ENCODE measurements at places on chromosomes 7 and 10. TPM values are rescaled to one million over a fixed set of nuclear protein-coding genes. Genes with fewer than 3 reads are reported as not detected.

GBX1 gene
- total RNA-seq: not detected

LRRC17 gene
- total RNA-seq: 0.18 TPM

HOXA3 gene
- total RNA-seq: not detected

CDK14 gene
- total RNA-seq: 0.18 TPM

PTF1A gene
- not detected for total RNA-seq

GPR15LG gene
- total RNA-seq: not detected

DLX6 gene
- total RNA-seq: not detected

CTNNA3 gene
- total RNA-seq: not detected

SRRT gene
- total RNA-seq: 247 TPM

CFAP43 gene
- total RNA-seq: 0.09 TPM

PTTG1IP2 gene
- total RNA-seq: not detected

ATG9B gene
- 9.6 TPM for total RNA-seq

KNDC1 gene
- 0.57 TPM for total RNA-seq

THSD7A gene
- total RNA-seq: not detected

ZNF394 gene
- total RNA-seq: 48.5 TPM

MICALL2 gene
- total RNA-seq: 2.0 TPM

Measured in T-helper 2 cell treated with Interferon-gamma antibody and Interleukin-4, amounts not matched to agents 100 ng/mL and 5 ng/mL, for 36 hours (primary cell).